Activated naive CD8-positive, alpha-beta T cell treated with anti-CD3 and anti-CD28 coated beads for 36 hours (primary cell): ENCODE measurements at places on chromosomes 6 and 20.
A peak's percentile ranks its signal among the peaks of the same experiment; 100 is the strongest.

GRCh38 chr6:2883673-2884072 lies 19.4 kb downstream of the SERPINB9 start:
- DNase-seq = no peak

- DNase-seq = no peak
Observed at GRCh38 chr6:22784601-22785410, 215.4 kb downstream of the HDGFL1 start.

GRCh38 chr6:115612796-115613479 lies 447.8 kb downstream of the FRK start:
- no peak for DNase-seq

DNA sequence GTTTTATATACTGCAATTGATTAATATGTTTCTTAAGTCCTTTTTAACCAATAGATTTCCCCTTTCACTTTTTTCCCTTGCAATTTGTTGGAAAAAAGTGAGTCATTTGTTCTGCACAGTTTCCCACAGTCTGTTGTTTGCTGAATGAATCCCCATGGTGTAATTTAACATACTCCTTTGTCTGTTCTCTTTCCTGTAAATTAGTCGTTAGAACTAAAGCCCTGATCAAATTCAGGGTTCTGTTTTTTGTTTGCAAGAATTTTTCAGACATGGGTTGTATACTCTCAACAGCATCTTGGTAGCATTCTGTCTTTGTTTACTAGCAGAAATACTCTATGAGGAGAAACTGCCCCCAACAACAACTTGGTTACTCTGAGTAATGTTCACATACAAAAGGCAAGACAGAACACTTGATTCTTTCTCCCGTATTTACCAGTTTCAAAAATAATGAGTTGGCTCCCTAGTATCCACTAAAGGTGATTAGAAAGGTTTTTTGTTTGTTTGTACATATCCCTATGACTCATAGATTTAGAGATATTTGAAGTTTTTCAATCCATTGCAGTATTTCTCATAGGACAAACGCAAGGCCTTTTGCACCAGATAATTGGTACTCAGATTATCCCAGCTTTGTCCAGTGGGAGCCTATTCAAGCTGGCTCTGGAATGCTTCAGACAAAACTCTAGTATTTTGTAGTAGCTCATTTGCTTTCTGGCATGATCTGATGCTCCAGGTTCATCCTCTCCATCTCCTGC lies 16.5 kb downstream of the BLOC1S5 start:
- no peak for DNase-seq

DNA sequence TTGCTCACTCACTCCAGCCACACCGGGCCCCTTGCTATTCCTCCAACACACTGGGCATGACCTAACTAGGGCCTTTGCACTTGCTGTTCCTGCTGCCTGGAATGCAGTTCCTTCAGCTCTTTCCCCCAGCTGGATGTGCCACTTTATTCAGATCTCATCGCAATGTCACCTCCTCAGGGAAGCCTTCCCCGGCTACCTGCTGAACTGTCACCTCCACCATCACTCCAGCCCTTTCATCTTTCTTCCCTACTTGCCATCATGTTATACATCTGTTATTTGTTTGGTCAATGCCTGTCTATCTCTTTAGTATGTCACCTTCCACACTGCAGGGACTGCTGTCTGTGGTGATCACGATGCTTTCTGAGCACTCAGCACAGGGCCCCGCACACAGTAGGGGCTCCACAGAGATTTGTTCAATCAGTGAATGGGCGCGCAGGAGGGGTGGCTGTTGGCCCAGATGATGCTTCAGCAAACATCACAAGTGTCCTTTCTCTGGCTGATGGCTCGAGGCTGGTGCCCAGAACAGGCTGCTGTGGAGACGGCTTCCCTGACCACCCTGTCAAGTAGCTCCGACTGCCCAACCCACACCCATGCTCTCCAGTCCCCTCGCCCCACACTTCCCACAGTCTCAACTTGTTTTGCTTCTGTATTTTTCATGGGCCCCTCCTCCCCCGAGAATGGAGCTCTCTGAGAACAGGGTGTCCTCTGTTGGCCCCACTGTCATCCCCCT lies 31.8 kb downstream of the CEBPB start:
- no peak for DNase-seq

- no peak for DNase-seq
Observed at GRCh38 chr20:62116558-62117361, 5.5 kb upstream of the LSM14B start.

DNA sequence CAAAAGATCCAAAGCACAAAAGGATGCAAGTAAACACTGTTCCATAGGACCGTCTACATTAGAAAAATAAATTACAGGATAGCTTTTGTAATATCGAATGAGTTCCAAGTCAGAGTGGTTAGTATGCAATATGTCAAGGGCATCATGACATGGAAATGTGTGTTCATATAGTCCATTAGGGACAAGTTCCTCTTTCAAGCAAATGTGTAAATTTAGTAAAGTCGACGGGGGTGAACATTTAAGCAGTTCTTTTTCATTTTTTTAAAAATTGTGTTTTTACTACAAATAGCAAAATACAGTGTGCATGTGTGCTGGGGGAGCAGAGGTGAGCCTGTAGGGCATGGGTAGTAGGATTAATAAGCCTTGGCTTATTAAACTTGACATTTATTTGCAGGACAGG lies 359.0 kb downstream of the ESR1 start:
- no peak for DNase-seq

GRCh38 chr6:30724906-30725667 lies 4.9 kb downstream of the TUBB start:
- DNase-seq = no peak

DNA sequence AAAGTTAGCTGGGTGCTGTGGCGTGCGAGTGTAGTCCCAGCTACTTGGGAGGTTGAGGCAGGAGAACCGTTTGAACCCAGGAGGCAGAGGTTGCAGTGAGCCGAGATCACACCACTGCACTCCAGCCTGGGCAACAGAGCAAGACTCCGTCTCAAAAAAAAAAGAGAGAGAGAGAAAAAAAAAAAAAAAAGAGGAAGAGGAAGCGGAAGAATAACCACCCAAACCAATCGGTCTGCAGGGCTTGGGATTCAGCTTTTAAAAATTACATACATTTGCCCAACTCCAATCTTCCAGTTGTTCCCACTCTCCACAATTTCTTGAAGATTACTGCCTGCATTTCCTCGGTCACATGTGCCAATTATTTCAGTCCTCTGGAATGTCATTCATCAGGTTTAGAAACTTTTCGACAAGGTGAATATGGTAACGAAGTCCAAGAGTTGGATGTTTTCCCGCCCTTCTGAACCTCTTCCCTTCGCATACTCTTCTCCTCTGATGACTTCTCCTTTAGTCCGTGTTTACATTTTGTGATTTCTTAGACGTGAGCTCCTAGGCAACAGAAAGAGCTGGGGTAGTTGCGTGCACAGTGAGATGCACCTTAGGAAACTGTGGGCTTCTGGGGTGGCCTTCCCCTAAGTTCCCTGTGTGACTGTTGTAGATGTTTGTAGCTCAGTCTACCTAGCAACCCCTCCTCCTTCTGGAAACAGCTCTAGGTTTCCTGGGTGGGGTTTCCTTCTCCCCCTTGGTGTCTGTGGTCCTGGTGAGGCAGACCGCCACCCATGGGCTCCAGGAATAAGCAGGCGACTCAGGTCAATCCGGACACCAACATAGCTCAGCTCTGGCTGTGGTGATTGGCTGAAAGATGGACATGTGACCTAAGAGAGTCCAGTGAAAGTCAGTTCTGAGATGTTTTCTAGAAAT lies 63.0 kb upstream of the NCOA3 start:
- peak; percentile 21 for DNase-seq
